ENCODE measurements at places on chromosomes 16 and 17.

DNA sequence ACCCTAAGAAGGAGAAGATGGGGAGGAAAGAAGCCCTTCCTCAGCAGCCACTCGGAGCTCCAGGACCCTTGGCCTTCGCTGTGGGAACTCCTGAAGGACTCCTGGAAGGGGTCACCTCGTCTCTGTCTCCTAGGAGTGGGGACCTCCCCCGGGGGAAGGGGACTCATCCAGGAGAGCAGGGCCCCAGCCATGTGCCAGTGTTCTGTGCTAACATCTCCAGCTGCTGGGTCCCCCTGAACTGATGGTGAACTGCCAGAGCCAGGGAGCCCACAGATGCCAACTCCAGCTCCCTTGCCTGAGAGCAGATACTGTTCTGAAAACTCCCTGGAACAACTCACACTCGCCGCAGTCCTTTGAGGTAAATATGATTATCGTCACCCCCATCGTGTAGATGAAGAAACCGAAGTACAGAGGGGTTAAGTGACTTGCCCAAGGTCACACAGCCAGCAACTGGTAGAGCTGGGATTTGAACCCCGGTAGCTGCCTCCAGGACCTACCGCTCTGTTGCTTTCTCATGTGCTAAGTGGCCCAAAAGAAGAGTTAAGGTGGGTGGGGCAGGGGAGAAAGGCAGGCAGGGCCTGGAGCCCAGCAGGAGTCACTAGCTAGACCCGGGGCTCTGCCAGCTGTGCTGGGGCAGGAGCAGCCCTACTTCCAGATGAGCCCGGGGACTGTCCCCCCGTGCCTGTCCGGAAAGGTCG is 10.5 kb downstream of the TIMM22 start:
- no peak for ATAC-seq

GRCh38 chr17:2040219-2040827 is 1.5 kb upstream of the OVCA2 start:
- no peak for ATAC-seq

- no peak for ATAC-seq
These were observed 34.6 kb upstream of the ALDH3A2 start for GRCh38 chr17:19613979-19614378.

- ATAC-seq = no peak
These were observed 144.4 kb downstream of the HAPSTR1 start for GRCh38 chr16:9235867-9236266.

- peak; percentile 8 for ATAC-seq
These were observed 755 bp upstream of the TUFM start for GRCh38 chr16:28846933-28847273.

- peak; percentile 89 for ATAC-seq
These were observed at the start of gene MT1F for GRCh38 chr16:56657555-56658326. MT1F (plus strand) TSS chr16:56657959; CDS start chr16:56658059, 100 bp downstream.

DNA sequence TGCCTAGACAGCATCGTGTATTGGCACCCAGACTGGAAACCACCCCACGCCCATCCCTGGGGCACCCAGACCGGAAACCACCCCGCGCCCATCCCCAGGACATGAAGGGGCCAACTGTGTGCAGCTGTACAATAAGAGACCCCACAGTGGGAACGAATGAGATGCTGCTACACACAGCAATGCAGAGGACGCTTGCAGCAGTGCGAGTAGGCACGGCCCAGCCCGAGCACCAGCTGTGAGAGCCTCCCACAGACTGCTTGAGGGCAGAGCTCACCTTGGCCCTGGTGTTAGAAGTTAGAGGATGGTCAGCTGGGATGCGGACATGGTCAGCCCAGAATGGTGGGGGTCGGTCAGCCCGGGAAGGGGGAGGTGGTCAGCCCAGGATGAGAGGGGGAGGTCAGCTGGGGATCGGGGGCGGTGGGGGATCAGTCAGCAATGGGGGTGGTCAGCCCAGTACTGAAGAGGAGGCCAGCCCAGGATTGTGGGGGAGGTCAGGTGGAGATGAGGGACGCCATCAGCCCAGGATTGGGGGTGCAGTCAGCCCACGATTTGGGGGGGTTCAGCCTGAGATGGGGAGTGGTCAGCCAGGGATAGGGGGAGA is 340.0 kb downstream of the C16orf95 start:
- ATAC-seq = no peak

DNA sequence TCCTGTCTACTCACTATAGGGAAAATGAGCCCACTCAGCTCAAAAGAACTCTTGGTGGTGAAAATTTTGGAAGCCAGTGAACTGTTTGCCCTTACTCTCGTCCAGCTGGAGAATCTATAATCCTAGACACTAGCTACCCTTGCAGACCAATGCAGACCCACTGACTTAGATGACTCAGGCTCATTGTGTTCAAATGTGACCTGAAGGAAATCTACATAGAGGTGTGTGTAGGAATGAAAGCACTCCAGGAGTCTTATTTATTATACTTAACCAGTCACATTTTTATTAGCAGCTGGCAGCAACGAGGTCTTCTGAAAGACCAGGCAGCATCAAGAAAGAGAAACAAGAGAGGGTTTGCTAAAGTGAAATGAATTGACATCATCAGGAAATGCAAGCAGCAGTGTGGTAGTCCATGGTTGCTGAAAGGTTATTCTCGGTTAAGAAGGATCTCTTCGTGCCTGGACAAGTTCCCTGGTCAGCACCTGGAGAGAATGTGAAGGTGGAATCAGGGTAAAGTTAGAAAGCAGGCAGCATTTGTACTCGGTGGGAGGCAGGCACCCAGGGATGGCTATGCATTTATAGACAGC is 1.4 kb downstream of the KRTAP29-1 start:
- peak; percentile 68 for ATAC-seq

- ATAC-seq = no peak
These were observed 20.5 kb downstream of the CDH1 start for GRCh38 chr16:68757625-68757935.

DNA sequence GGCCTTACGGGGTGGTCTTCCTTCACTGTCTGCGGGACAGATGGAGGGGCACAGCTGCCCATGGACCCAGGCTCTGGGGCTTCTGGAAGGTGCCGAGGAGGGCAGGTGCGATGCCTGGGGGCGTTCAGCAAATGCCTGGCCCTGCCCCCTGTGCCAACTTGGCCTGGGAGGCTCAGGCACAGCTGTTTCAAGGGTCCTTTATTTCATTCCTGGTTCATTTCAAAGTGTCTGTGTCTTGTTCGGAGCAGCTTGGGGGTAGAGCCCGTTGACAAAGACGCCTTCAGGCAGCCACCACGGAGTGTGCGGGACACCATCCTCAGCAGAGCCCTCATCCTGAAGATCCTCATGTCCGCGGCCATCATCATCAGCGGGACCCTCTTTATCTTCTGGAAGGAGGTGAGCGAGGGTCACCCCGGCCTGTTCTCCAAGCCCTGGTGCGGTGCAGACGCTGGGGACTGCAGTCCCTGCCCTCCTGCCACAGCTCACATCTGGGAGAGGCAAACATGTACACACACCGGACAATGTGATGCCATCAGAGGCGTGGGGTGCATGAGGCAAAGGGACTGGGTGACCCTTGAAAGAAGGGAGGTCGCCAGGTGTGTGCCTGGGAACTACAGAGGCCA is 43.9 kb downstream of the MEAK7 start:
- ATAC-seq = no peak

- peak; percentile 83 for ATAC-seq
These were observed 17.5 kb downstream of the MARCHF10 start for GRCh38 chr17:62790564-62790986.
